Mesenchymal stem cell (in vitro differentiated cells and primary cell): ENCODE measurements at places on chromosomes 2 and 18.

GRCh38 chr2:206158563-206159345 is 490 bp downstream of the NDUFS1 start:
- peak; percentile 65 for DNase-seq
- H3K36me3 ChIP-seq = peaks cover 18% of the 10 kb centered on the region
- H3K4me3 ChIP-seq = peak overlapping the region; percentile 63
- no peaks in the 10 kb centered on the region for H3K27me3 ChIP-seq

GRCh38 chr2:120612931-120613330 is 122.7 kb upstream of the GLI2 start:
- H3K27ac ChIP-seq = no peak overlapping the region
- H3K4me3 ChIP-seq = no peak overlapping the region
- H3K27me3 ChIP-seq = peaks cover 84% of the 10 kb centered on the region
- no peaks in the 10 kb centered on the region for H3K36me3 ChIP-seq
- no peak for DNase-seq

DNA sequence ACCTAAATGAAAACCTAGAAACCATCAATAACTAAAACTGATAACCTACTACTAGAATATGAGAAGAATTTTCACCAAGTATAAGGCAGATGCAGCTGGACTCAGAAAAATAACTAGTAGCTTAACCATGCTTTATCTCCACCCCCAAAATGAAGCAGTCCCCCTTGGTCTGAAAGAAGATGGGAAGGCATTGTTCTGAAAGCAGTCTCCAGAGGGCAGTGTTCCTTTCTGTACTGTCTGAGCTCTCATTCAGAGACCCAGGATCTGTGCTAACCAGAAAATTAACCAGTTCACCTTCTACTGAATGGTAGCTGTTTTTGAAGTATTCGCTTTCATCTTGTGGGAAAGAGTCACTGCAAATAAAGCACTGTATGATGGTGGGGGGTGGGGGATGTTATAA is 273.0 kb downstream of the PDE11A start:
- H3K4me1 ChIP-seq = no peaks in the 10 kb centered on the region
- H3K36me3 ChIP-seq = no peaks in the 10 kb centered on the region
- DNase-seq = peak; percentile 50
- no peak overlapping the region for H3K27ac ChIP-seq
- no peaks in the 10 kb centered on the region for H3K27me3 ChIP-seq

GRCh38 chr2:170585067-170585466 is 130.1 kb upstream of the SP5 start:
- H3K4me3 ChIP-seq = no peak overlapping the region
- H3K27me3 ChIP-seq = peaks cover 5% of the 10 kb centered on the region
- no peaks in the 10 kb centered on the region for H3K36me3 ChIP-seq

- no peak overlapping the region for H3K27ac ChIP-seq
- no peak overlapping the region for H3K4me3 ChIP-seq
- peak; percentile 42 for DNase-seq
- H3K27me3 ChIP-seq = no peaks in the 10 kb centered on the region
These were observed 72.9 kb downstream of the BIN1 start for GRCh38 chr2:127034051-127034450.

DNA sequence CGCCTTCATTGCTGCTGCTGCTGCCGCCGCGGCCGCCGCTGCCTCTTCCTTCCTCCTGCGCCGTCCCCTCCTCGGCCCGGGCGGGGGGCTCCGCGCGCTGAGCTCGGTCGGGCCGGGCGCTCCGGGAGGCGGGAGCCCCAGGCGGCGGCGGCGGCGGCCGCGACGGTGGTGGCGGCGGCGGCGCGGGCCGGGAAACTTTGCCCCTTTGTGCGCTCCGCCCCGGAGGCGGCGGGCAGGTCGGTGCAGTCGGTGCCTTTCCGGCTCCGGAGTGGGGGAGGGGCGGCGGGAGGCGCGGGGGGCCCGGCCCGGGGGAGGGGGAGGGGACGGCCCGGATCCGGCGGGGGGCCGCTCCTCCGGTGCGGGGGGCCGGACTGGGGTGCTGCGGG is 205 bp downstream of the TET3 start:
- peaks cover 23% of the 10 kb centered on the region for H3K27me3 ChIP-seq
- H3K36me3 ChIP-seq = peaks cover 8% of the 10 kb centered on the region
- H3K4me1 ChIP-seq = peaks cover 43% of the 10 kb centered on the region
- no peak overlapping the region for H3K27ac ChIP-seq
- H3K4me3 ChIP-seq = no peak overlapping the region

DNA sequence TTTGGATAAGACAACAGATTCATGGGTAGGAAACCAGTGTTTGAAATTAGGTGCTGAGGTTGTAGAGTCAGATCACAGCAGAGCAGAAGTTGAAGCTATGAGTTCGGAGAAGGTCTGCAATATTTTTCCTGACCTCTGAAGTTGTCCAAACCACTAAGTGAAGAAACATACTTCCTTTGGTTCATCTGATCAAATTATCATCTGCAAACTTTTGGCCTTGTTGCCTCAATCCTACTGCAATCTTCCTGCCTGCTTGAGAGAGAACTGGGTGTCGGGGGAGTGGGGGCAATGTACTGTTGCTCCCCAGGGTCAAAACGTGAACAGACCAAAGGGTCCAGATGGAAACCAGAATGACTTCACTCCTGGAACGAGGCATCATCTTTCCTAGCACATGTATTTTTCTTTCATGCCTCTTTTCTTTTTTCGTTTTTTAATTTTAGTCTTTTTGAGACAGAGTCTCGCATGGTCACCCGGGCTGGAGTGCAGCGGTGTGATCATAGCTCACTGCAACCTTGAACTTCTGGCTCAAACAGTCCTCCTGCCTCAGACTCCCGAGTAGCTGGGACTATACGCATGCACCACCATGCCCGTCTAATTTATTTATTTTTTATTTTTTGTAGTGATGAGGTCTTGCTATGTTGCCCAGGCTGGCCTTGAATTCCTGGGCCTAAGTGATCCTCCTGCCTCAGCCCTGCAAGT is 42.7 kb downstream of the RAB31 start:
- H3K27ac ChIP-seq = no peak overlapping the region
- H3K4me3 ChIP-seq = no peak overlapping the region
- H3K36me3 ChIP-seq = no peaks in the 10 kb centered on the region
- no peaks in the 10 kb centered on the region for H3K4me1 ChIP-seq
- DNase-seq = no peak

GRCh38 chr2:213288913-213289700 is 4.8 kb downstream of the SPAG16 start:
- H3K27ac ChIP-seq = no peak overlapping the region
- H3K4me1 ChIP-seq = no peaks in the 10 kb centered on the region
- no peaks in the 10 kb centered on the region for H3K36me3 ChIP-seq
- H3K4me3 ChIP-seq = no peak overlapping the region

DNA sequence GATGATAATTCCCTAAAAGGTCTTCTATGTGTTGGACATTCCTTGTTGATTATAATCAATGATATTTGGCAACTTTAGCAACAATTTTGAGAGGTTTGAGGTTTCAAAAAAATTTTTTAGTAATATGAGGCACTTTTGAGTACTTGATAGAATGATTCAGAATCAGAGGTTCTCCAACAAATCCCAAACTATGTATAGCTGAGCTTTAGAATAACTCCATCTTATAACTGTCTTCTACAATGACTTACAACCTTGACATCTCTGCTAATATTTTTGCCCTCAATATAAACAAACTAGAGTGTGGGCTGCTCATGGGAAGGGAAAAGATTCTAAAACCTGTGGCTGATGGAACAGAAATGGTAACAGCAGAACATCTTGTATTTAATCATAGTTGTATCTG is 21.5 kb upstream of the SERPINB7 start:
- no peaks in the 10 kb centered on the region for H3K27me3 ChIP-seq
- no peaks in the 10 kb centered on the region for H3K4me1 ChIP-seq
- no peak overlapping the region for H3K27ac ChIP-seq
- H3K36me3 ChIP-seq = no peaks in the 10 kb centered on the region
- H3K4me3 ChIP-seq = no peak overlapping the region

- no peaks in the 10 kb centered on the region for H3K36me3 ChIP-seq
- no peaks in the 10 kb centered on the region for H3K27me3 ChIP-seq
- no peak overlapping the region for H3K4me3 ChIP-seq
- DNase-seq = no peak
- no peak overlapping the region for H3K27ac ChIP-seq
These were observed 562 bp upstream of the MFSD2B start for GRCh38 chr2:24009367-24009679.

DNA sequence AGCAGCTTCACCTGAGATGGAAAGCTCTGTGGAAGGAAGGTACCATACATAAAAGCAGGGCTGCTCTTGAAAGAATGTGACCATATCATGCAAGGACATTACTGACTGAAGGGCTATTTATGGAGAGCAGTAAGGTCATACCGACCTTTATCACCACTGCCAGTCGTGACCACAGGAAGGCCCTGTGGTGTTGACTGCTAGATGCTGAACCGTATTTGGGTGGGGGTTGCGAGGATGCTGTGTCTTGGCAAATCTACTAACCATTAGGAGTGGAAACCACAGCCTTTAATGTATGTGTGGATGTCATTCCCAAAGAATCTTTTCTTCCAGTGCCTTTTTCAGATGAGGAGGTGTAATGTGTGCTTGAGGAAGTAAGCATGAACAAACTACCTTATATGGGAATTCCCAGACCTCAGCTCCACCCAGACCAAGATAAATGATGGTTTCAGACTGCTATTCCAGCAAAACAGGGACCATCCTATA is 60.8 kb downstream of the LIMS1 start:
- H3K27ac ChIP-seq = peak overlapping the region; percentile 100
- H3K4me1 ChIP-seq = peaks cover 6% of the 10 kb centered on the region
- peak; percentile 96 for DNase-seq
- no peaks in the 10 kb centered on the region for H3K27me3 ChIP-seq
- no peaks in the 10 kb centered on the region for H3K36me3 ChIP-seq
- peak overlapping the region; percentile 0 for H3K4me3 ChIP-seq

DNA sequence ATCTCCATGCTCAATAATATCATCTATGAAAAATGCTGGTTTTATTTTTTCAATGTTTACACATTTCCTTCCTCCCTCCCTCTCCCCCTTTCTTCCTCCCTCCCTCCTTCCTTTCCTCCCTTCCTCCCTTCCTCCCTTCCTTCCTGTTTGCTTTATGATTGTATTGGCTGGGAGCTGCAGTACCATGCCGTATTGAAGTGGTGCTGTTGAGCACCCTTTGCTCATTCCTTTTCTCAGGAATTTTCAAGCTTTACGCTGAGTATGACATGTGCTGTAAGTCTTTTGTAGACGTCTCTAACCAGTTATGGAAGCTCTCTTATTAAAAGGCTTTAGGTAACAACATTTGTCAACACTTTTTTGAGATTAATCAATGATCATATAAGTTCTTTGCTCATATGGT is 100.4 kb downstream of the SNTG2 start:
- peak overlapping the region; percentile 48 for H3K27ac ChIP-seq
- peaks cover 16% of the 10 kb centered on the region for H3K4me1 ChIP-seq
- peak; percentile 1 for DNase-seq
- H3K4me3 ChIP-seq = no peak overlapping the region

DNA sequence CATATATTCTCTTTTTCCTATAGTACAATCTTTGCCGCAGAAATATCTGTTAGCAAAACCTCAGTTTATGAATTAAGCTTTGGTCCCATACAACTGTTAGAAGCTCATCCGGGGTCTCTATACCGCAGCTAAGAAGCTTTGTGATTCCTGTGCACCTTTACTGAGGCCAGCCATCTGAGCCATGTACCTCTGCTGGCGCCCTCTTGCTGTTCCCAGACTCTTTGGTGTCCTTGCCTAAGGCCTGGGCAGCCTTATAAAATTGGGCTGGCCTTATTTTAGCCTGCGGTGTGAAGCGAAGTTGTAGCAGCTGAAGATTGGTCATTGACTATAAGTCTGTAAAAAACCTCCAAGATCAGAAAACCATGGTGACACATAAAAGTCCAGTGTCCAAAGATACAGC is 1135.1 kb upstream of the CHAC2 start:
- no peaks in the 10 kb centered on the region for H3K27me3 ChIP-seq
- H3K27ac ChIP-seq = no peak overlapping the region
- no peaks in the 10 kb centered on the region for H3K36me3 ChIP-seq
- H3K4me3 ChIP-seq = no peak overlapping the region

DNA sequence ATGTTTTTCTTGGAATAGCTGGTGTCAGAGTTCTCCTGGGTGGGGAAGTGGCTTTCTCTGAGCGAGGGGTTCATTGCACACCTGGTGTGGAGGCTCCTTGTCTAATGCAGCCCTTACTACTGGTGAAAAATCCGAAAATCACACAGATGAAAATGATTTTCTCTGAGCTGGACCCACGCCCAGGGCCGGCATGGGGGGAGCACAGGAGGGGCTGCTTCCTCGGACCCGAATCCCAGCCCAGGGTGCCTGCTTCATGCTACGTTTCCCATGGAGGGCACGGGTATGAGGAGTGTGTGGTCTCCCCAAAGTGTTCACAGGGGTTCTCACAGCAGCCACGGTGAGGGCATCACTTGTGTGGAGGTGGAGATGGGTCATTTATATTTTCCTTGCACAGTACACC is 288.0 kb upstream of the HDAC4 start:
- no peak overlapping the region for H3K27ac ChIP-seq
- no peaks in the 10 kb centered on the region for H3K4me1 ChIP-seq
- no peak for DNase-seq
- H3K27me3 ChIP-seq = no peaks in the 10 kb centered on the region

GRCh38 chr2:72995430-72996116 is 75.9 kb downstream of the SFXN5 start:
- DNase-seq = no peak
- peaks cover 12% of the 10 kb centered on the region for H3K4me1 ChIP-seq
- H3K36me3 ChIP-seq = peaks cover 2% of the 10 kb centered on the region
- H3K27ac ChIP-seq = no peak overlapping the region
- no peaks in the 10 kb centered on the region for H3K27me3 ChIP-seq

- DNase-seq = no peak
- peaks cover 46% of the 10 kb centered on the region for H3K4me1 ChIP-seq
- peaks cover 94% of the 10 kb centered on the region for H3K27me3 ChIP-seq
- H3K36me3 ChIP-seq = no peaks in the 10 kb centered on the region
These were observed 2.1 kb upstream of the SIX3 start for GRCh38 chr2:44939106-44940048.

DNA sequence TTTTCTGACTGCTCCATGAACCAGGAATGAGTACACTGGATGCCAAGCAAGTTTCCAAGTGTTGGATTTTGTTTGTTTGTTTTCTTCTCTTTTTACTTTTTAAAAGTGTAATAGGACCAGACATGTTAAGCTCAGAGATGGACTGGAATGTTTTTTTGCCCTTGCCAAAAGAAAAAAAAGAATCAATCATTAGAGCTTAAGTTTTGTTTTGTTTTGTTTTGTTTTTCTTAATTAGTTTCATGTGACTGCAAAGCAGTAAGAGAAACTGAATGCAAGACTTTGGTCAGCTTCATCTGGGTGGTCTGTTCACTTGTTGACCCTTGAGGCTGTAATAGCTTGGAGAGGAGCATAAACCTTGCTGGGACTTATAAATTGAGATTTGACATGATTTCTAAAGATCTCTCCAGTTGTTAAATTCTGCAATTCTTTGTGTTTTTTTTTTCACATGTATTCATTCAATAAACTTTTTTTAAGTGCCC is 42.4 kb upstream of the SLC1A4 start:
- no peak overlapping the region for H3K27ac ChIP-seq
- H3K4me1 ChIP-seq = peaks cover 5% of the 10 kb centered on the region
- peak; percentile 36 for DNase-seq
- no peaks in the 10 kb centered on the region for H3K27me3 ChIP-seq

GRCh38 chr2:180660881-180661685 is 319.3 kb upstream of the UBE2E3 start:
- no peak for DNase-seq
- no peak overlapping the region for H3K27ac ChIP-seq
- H3K27me3 ChIP-seq = no peaks in the 10 kb centered on the region

GRCh38 chr18:75010689-75011088 is 198.2 kb downstream of the PTGR3 start:
- no peak overlapping the region for H3K4me3 ChIP-seq
- H3K27me3 ChIP-seq = no peaks in the 10 kb centered on the region
- no peak overlapping the region for H3K27ac ChIP-seq
- H3K4me1 ChIP-seq = no peaks in the 10 kb centered on the region

GRCh38 chr18:74898965-74899364 is 301.3 kb downstream of the ZNF407 start:
- peak; percentile 22 for DNase-seq
- no peaks in the 10 kb centered on the region for H3K36me3 ChIP-seq
- no peaks in the 10 kb centered on the region for H3K27me3 ChIP-seq
